ENCODE measurements at places on chromosomes 12 and 14. TPM values are rescaled to one million over a fixed set of nuclear protein-coding genes. Genes with fewer than 3 reads are reported as not detected.

DNA sequence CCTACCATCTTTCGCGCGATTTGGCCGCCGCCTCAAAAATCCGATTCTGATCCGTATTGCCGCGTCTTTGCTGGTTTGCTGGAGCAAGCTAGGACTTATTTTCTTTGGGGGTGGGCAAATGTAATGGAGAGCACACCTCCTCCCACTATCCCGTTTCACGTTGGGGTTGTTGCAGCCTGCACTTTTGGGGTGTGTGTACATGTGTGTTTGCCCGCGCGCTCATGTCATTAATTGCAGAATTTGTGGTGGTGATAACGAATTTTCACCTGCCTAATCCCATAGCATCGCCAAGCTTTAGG lies 657 bp downstream of the METAP2 start:
- peak; percentile 12 for DNase-seq

GRCh38 chr12:125312471-125312870 lies 247.2 kb downstream of the AACS start:
- no peak for DNase-seq

- no peak for DNase-seq
Observed at GRCh38 chr14:101078170-101078891, 174.8 kb upstream of the RTL1 start.

DNA sequence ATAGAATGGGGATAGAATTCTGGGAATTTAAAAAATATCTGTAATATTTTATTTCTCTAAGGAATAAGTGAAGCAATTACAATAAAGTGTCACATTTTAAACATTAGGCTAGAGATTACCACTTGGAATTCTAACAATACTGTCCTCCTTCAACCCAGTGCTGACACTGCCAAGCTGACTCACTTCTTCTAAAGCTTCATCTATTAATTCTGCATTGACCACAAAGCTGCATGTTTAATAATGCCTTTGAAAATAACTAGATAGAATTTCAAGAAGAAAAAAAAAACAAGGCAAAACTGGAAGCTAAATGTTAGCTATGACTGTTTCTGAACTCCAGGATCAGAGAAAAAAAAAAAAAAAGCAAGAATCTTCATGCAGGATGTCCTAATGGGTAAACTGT lies 970.7 kb upstream of the FBXO33 start:
- DNase-seq = no peak

DNA sequence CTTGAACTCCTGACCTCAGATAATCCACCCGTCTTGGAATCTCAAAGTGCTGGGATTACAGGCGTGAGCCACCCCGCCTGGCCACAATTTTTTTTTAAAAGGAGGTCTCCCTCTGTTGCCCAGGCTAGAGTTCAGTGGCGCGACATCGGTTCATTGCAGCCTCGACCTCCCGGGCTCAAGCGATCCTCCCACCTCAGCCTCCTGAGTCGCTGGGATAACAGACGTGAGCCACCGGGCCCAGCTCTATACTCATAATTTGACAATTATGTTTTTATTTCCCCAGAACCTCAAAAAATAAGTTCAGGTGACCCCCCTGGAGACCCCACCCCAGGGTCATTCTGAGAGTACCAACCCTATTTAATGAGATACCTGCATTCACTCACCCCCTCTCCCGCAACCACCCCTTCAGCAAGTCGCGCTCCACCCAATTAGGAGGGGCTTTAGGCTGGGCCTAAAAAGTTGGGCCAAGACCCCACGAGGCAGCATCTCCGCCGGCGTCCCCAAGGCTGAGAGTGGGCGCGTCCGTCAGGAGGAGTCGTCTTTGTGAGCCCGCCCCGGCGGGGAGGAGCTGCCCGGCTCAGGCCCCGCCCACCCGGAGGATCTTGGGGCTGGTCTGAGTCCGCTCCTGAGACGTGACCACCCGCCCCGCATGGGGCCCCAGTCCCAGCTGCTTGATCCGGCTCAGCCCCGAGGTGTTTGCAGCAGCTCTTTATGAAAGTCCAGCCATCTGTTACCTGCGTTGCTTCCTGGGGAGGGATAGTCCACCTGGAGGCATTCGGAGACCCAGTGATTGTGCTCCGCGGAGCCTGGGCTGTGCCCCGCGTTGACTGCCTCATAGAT lies at the start of gene ANKRD33:
Gene ANKRD33, plus strand, starts transcription at position 628 of the 840 bp plus-strand sequence. Its CDS starts 84 bp downstream, at position 712.
- DNase-seq = peak; percentile 53

DNA sequence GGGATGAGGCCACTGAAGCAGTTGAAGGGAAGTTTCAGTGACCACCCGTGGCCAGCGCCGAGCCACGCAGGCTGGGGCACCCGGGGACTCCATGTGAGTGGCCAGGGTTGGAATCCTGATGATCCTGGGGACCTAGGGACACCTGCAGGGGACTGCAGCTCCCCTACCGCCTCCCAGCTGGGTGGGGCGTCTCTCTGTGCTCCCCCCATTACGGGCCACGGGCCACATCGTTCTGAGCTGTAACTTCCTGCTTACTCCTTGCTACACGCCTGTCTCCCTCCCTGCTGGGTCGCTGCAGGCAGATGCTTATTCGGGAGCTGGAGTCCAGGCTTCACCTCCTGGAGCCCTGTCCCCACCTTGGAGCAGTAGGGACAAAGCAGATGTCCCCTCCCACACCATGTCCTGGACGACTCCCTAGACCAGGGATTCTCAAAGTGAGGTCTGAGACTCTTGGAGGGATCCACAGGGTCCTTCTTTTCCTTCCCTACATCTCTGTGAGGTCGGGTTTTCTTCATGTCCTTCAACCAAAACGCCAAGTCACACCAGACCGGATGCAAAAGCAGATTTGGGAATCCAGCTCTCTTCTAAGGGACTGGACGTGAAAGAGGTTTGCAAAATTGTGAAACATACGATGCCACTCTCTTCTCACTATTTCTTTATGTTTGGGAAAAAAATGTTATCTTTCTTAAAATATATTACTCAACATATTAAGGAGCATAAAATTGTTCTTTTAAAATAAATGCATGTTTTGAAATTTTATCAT lies 85.9 kb upstream of the NCOR2 start:
- DNase-seq = no peak

DNA sequence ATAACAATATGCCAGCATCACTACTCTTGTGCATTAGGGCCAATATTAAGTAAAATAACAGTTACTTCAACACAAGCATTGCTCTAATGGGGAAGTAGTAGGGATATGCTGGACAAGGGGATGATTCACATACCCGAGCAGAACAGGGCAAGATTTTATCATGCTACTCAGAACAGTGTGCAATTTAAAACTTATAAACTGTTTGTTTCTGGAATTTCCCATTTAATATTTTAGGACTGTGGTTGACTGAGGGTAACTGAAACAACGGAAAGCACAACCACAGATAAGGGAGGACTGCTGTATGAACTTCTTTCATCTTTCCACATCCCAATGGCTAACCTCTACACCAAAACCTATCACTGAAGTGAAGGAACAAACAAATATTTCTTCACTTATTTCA lies 36.8 kb downstream of the SARNP start:
- no peak for DNase-seq

DNA sequence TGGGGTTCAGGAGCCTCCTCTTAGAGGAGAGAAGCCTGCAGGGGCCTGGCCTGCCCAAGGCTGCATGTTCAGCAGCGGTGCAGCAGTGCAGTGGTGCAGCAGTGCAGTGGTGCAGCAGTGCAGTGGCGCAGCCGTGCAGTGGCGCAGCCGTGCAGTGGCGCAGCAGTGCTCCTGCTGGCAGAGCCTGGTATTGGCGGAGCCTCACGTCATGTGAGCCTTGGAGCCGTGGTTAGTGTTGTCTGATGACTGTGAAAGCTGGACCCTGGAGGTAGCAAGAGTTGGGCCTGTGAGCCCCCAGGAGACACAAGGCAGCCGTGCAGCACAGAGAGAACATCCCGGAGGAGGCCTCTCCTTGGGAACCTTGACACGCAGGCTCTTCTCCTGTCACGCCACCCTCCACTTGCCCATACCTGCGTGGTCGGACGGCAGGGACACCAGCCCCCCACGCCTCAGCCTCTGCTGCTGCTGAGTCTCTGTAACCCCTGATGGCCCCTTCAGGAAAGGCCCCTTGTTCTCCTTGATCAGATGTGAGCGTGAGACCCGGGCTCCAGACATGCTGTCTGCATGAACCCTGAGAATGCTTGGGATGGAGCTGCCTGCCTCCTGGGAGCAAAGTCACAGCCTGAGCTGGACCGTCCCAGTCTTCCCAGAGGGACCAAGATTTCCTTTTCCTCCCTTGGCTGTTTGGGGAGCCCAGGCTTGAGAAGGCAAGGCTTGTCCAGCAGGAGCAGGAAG lies 193.7 kb downstream of the KIF26A start:
- DNase-seq = no peak

DNA sequence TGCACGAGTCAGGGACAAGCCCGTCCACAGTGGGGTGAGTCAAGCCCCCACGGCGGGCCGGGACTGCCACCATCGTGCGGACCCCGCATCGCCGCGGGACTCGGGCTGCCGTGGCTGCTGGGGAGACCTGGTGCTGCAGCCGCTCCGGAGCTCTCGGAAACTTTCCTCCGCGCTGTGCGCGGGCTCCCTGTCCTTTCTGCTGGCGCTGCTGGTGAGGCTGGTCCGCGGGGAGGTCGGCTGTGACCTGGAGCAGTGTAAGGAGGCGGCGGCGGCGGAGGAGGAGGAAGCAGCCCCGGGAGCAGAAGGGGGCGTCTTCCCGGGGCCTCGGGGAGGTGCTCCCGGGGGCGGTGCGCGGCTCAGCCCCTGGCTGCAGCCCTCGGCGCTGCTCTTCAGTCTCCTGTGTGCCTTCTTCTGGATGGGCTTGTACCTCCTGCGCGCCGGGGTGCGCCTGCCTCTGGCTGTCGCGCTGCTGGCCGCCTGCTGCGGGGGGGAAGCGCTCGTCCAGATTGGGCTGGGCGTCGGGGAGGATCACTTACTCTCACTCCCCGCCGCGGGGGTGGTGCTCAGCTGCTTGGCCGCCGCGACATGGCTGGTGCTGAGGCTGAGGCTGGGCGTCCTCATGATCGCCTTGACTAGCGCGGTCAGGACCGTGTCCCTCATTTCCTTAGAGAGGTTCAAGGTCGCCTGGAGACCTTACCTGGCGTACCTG lies 1.1 kb downstream of the PDE3A start:
- DNase-seq = peak; percentile 86

- no peak for DNase-seq
Observed at GRCh38 chr14:39733741-39734140, 301.5 kb upstream of the FBXO33 start.

- DNase-seq = no peak
Observed at GRCh38 chr12:120994589-120995337, 16.4 kb downstream of the HNF1A start.

- DNase-seq = peak; percentile 73
Observed at GRCh38 chr14:101215927-101216326, 312.4 kb upstream of the RTL1 start.

GRCh38 chr14:82776958-82777357 lies 1243.3 kb upstream of the SEL1L start:
- DNase-seq = no peak

DNA sequence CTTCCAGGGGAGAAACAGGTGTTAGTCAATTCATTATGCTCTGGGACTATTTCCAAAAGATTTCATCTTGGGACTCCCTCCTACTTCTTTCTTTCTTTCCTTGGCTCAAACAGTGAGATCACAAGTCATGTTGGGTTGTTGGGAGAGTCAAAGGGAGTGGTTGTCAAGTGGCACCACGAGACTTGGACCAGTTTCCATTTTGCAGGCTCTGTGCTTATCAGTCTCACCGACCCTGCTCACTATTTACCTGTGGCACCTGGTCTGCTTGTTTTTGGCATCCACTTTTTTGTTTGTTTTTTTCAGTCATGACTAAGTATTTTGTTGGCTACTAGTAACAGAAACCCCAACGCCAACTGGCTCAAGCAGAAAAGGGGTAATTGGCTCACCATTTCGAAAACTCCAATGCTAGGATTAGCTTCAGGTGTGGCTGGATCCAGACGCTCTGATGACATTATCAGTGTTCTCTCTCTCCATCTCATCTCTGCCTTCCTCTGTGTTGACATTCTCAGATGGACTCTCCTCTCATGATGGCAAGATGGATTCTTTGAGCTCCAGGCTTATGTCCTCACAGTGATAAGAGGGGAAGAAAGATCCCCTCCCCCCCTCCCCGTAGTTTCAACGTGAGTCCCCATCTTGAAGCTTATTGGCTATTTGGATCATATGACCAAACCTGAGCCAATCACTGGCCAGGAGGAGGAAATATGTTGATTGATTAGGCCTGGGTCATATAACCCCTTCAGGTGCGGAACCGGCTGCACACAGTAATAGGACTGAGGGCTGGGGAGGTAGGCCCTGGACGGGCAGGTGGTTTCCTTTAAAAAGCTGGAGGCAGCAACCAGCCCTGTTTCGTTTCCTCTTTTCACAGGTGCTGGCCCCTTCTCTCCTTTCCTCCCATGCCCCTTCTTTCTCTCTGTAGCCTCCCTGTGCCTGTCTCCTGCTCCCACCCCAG lies 84.2 kb downstream of the AACS start:
- no peak for DNase-seq

GRCh38 chr12:97358361-97358760 lies 104.2 kb upstream of the RMST start:
- no peak for DNase-seq

DNA sequence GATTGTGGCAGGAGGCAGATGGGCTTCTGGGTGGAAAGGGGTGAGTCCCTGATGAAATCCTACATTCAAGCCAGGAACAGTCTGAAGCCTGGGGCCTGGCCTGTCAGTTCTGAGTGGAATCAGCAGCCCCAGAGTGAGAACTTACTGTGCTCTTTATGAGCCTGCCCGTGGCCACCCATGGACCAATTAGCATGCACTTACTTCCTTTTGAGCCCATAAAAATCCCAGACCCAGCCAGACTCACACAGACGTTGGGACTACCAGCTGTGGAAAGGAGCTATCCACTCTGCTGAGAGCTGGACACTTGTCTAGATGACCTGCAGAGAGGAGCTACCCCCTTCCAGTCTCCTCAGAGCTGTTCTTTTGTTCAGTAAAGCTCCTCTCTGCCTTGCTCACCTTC lies 104.5 kb downstream of the MNAT1 start:
- peak; percentile 25 for DNase-seq

DNA sequence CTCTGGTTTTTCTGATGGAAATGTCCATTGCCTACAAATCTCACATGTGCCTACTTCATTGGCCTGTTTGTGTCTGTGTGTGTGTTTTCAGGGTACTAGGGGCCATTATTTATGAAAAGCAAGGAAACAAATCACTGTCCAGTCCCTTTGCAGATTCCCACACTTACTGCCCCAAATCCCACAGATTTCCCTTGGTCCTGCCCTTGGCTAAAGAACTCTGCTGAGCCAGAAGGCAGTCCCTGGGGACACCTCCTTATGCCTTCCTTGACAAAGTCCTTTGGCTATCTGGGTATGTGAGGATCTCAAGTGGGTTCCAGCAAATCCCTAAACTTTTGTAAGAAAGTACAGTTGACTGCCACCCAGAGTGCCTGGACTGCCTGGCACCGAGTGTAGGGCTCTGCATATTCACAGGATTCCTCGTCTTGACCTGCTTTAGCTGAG lies 388.1 kb downstream of the BCAT1 start:
- DNase-seq = peak; percentile 21

GRCh38 chr12:64212119-64212746 lies 9.9 kb downstream of the KICS2 start:
- no peak for DNase-seq

GRCh38 chr12:50425589-50426258 lies 25.0 kb downstream of the LARP4 start:
- DNase-seq = peak; percentile 3

ESR2 gene
- 0.21 TPM for total RNA-seq

MFAP5 gene
- total RNA-seq = 100 TPM

WNT1 gene
- total RNA-seq = not detected

SCN8A gene
- total RNA-seq = 2.1 TPM

XRCC3 gene
- total RNA-seq = 10.5 TPM

PRB2 gene
- not detected for total RNA-seq

LRP1-AS gene
- not detected for total RNA-seq

CISTR gene
- not detected for total RNA-seq

BMAL2 gene
- total RNA-seq = 4.6 TPM

SMCO2 gene
- not detected for total RNA-seq

CELA1 gene
- not detected for total RNA-seq

TRIP11 gene
- 64.5 TPM for total RNA-seq

PAWR gene
- total RNA-seq = 27.7 TPM

TMEM179 gene
- total RNA-seq = 0.72 TPM

Data from tongue (tissue), 3 donors.